ENCODE measurements at places on chromosomes 3 and 15. TPM values are rescaled to one million over a fixed set of nuclear protein-coding genes. Genes with fewer than 3 reads are reported as not detected.

The CPN2 gene
- not detected for total RNA-seq

The C2CD4B gene
- total RNA-seq: 1.8 TPM

The ITPKA gene
- 95.6 TPM for total RNA-seq

The LZTFL1 gene
- 5.1 TPM for total RNA-seq

The PIF1 gene
- total RNA-seq: 3.5 TPM

The GOLGA6L7 gene
- total RNA-seq: not detected

The ITIH1 gene
- not detected for total RNA-seq

The LMLN gene
- 0.83 TPM for total RNA-seq

The SMCO1 gene
- total RNA-seq: not detected

The TERC gene
- 78.9 TPM for total RNA-seq

The MEIS2 gene
- 7.5 TPM for total RNA-seq

DNA sequence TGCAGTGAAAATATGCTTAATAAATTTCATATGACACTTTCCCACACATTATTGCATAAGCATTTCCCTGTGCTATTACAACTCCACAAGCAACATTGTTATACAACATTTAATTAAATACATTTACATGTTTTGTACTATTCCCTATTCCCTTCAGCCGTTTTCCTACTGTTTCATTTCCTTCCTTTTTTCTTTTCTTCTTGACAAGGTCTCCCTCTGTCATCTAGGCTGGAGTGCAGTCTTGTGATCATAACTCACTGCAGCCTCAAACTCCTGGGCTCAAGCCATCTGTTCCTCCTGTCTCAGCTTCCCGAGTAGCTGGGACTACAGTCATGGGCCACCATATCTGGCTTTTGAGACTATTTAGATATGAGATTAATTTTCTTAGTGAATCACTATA, 254.7 kb downstream of the NFKBIZ start:
- no peak overlapping the region for H3K4me3 ChIP-seq
- DNase-seq: no peak
- no peaks in the 10 kb centered on the region for H3K36me3 ChIP-seq
- H3K27me3 ChIP-seq: no peaks in the 10 kb centered on the region
- H3K4me1 ChIP-seq: no peaks in the 10 kb centered on the region

DNA sequence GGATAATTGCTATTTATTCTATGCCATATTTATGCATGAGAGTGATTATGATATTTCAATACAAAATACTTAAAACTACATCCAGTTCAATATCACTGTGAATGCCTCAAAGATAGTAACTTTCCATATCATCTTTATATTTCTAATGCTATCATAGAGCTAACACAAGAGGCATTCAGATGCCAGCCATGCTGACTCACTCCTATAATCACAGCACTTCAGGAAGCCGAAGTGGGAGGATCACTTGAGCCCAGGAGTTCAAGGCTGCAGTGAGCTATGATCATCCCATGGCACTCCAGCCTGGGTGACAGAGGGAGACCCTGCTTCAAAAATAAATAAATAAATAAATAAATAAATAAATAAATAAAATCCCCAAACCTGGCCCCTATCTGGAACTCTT, 498.7 kb downstream of the EPHA3 start:
- H3K4me1 ChIP-seq: no peaks in the 10 kb centered on the region
- no peaks in the 10 kb centered on the region for H3K27me3 ChIP-seq
- H3K4me3 ChIP-seq: no peak overlapping the region
- H3K36me3 ChIP-seq: no peaks in the 10 kb centered on the region
- no peak for DNase-seq
- no peak overlapping the region for H3K27ac ChIP-seq

DNA sequence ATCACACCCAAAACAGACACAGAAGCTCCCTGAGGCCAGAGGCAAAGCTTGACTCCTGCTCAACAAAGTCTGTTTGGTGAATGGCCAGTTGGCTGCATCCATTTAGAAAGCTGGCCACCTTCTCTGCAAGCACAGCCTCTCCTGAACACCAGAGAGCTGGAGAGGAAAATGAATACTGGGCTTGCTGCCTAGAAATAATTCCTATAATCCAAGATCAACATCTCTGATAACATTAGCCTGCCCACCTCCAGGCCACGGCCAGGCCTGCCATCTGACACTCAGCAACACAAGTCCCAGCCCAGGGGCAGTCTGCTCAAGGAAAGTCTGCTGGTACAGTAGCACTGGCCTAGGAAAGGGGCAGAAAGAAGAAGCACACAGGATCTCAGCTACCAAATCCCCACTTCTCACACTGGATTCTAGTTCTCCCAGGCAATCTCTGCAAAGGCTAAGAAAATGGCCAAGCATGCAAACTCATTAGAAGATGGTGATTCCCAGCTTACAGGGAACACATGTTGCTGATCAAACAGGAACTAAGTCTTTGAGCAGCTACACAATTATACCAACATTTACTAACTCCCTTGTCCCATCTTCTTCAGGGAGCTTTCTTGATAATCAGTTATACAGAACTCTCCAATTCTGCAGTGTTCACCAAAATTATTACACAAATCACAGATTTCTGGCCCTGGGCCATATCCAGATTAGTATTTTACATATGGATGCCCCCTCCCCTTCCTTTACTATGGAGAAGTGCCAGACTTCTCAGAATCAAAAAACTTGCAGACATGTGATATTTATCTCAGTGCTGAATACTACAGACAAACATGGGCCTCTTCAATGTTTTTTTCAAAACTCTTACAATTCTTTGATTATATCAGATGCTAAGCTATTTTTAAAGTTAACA, 9.9 kb downstream of the TBC1D2B start:
- H3K4me3 ChIP-seq: no peak overlapping the region
- no peaks in the 10 kb centered on the region for H3K27me3 ChIP-seq
- no peaks in the 10 kb centered on the region for H3K36me3 ChIP-seq
- peaks cover 99% of the 10 kb centered on the region for H3K4me1 ChIP-seq
- DNase-seq: no peak
- peak overlapping the region; percentile 87 for H3K27ac ChIP-seq

- H3K4me1 ChIP-seq: no peaks in the 10 kb centered on the region
- H3K4me3 ChIP-seq: no peak overlapping the region
Measured at GRCh38 chr3:104974316-104974715, 392.4 kb upstream of the ALCAM start.

DNA sequence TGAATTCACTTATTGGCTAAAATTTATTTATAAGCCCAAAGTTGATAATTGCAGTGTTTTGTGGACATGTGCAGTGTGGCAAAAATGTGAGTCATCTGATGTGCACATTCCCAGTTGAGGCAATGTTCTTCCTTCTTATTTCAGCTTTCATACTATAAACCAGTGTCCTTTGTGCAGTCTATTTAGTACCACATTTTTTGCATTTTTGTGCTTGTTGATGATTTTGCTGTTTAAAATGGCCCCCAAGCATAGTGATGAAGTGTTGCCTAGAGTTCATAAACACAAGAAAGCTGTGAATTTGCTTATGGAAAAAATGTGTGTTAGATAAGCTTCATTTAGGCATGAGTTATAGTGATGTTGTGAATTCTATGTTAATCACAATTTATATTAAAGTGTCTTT, 19.4 kb upstream of the IL20RB start:
- no peak overlapping the region for H3K27ac ChIP-seq
- DNase-seq: no peak
- peaks cover 4% of the 10 kb centered on the region for H3K36me3 ChIP-seq
- H3K27me3 ChIP-seq: no peaks in the 10 kb centered on the region
- no peak overlapping the region for H3K4me3 ChIP-seq
- H3K4me1 ChIP-seq: no peaks in the 10 kb centered on the region

- H3K4me1 ChIP-seq: no peaks in the 10 kb centered on the region
- H3K27me3 ChIP-seq: no peaks in the 10 kb centered on the region
- H3K27ac ChIP-seq: no peak overlapping the region
- no peak for DNase-seq
- no peaks in the 10 kb centered on the region for H3K36me3 ChIP-seq
- H3K4me3 ChIP-seq: no peak overlapping the region
Measured at GRCh38 chr3:98740324-98740723, 22.8 kb upstream of the ST3GAL6 start.

DNA sequence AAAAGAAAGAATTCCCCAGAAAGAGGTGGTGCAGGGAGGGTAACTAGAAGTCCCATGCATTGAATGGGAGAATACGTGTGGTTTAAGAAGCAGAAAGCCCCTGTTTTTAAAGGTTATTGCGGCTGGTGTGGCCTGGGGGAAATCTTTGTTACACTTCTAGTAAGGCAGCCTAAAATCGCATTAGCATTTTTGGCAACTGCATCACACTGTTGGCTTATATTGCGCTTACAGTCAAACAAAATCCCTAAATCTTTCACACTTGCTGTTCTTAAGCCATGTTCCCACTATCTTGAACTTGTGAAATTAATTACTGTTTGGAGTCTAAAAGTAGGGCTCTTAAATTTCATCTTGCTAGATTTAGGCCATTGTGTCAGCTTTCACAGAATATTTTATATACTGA, 66.0 kb upstream of the GOLIM4 start:
- no peaks in the 10 kb centered on the region for H3K27me3 ChIP-seq
- no peak for DNase-seq
- H3K27ac ChIP-seq: peak overlapping the region; percentile 8

- DNase-seq: peak; percentile 77
- H3K27me3 ChIP-seq: no peaks in the 10 kb centered on the region
- H3K4me3 ChIP-seq: no peak overlapping the region
- no peak overlapping the region for H3K27ac ChIP-seq
Measured at GRCh38 chr15:40289140-40289775, 6.4 kb upstream of the ANKRD63 start.

DNA sequence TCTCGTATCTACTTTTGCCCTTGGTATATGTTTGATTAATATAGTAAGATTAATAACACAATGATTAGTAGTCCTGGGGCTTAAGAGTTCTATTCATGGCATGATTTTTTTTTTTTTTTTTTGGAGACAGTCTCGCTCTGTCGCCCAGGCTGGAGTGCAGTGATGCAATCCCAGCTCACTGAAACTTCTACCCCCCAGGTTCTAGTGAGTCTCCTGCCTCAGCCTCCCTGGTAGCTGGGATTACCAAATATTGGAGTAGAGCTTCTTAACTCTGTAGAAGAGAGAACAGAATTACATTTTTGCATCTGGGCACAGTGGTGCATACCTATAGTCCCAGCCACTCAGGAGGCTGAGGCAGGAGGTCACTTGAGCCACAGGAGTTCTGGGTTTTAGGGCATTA, 58.9 kb downstream of the RAB7A start:
- DNase-seq: no peak
- no peaks in the 10 kb centered on the region for H3K36me3 ChIP-seq
- H3K4me1 ChIP-seq: peaks cover 5% of the 10 kb centered on the region
- H3K27ac ChIP-seq: no peak overlapping the region

- no peaks in the 10 kb centered on the region for H3K27me3 ChIP-seq
- H3K27ac ChIP-seq: no peak overlapping the region
- no peak overlapping the region for H3K4me3 ChIP-seq
- DNase-seq: no peak
- H3K4me1 ChIP-seq: peaks cover 2% of the 10 kb centered on the region
Measured at GRCh38 chr15:34759992-34760391, 5.2 kb upstream of the GJD2 start.

GRCh38 chr3:178603735-178604134, 67.5 kb downstream of the KCNMB2 start:
- H3K4me1 ChIP-seq: no peaks in the 10 kb centered on the region
- no peaks in the 10 kb centered on the region for H3K27me3 ChIP-seq
- H3K36me3 ChIP-seq: no peaks in the 10 kb centered on the region
- H3K27ac ChIP-seq: no peak overlapping the region
